ENCODE measurements at places on chromosomes 2 and 18. TPM values are rescaled to one million over a fixed set of nuclear protein-coding genes. Genes with fewer than 3 reads are reported as not detected.

CLK1 gene
- 39.7 TPM for total RNA-seq

CCDC178 gene
- not detected for total RNA-seq

CFAP210 gene
- total RNA-seq: 0.33 TPM

DQX1 gene
- 0.17 TPM for total RNA-seq

FRZB gene
- total RNA-seq: not detected

NDUFV2 gene
- total RNA-seq: 117 TPM
